ENCODE measurements at places on chromosomes 4 and X.
A peak's percentile ranks its signal among the peaks of the same experiment; 100 is the strongest.

DNA sequence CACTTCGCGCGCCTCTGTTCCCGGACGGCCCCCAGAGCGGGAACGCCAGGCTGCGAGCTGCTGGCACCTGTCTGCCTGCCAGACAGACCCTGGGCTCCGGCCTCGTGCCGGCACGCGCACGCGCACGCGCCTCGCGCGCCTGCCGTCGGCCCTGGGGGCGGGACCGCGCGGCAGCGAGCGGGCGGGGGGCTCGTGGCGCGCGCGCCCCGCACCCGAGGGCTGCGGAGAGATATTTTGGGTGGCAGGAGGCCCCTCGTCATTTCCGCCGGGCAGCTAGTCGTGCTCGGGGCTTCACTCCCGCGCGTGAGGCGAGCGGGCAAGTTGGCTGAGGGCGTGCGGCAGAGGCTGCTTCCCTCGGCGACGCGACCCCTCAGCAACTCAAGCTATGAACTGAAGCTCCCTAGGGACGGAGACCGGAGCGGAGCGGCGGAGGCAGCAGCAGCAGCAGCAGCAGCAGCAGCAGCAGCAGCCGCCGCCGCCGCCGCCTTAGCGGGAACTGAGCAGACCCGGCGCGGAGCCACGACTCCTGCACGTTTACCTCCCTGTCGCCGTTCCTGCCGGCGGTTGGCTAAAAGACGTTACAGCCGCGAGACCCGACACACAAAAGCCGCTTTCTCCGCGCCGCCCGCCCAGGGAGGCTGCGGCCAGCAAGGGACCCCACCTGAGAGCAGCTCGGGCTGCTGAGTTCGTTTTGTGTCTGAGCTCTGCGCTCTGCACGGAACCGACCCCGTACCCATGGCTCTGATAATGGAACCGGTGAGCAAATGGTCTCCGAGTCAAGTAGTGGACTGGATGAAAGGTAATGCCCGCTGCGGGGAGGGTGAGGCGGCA, at the start of gene CNKSR2:
CNKSR2 (plus strand) TSS at position 256 of the 831 bp plus-strand sequence; CDS start at position 736, 480 bp downstream.
- DNase-seq = peak; percentile 22

DNA sequence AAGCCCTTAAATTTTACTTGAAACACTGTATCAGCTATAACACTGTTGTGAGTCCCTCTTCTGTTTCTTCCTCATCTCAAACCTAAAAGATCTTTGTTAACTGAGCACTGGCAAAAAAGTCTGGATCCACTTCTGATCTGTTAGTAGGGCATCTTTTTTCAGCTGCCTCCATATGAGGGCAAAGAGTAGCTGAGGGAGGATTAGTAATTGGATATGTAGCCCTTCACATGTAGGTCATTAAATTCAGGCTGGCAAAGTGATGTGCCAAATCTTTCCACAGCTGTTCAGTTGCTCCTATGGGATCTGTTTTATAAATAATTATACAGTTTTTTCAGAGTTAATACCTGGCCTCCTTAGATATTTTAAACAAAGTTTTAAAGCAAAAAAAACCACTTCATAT, 1.1 kb upstream of the TRMT10A start:
- no peak for DNase-seq

GRCh38 chr4:183130328-183131155, 31.5 kb downstream of the WWC2 start:
- no peak for DNase-seq

DNA sequence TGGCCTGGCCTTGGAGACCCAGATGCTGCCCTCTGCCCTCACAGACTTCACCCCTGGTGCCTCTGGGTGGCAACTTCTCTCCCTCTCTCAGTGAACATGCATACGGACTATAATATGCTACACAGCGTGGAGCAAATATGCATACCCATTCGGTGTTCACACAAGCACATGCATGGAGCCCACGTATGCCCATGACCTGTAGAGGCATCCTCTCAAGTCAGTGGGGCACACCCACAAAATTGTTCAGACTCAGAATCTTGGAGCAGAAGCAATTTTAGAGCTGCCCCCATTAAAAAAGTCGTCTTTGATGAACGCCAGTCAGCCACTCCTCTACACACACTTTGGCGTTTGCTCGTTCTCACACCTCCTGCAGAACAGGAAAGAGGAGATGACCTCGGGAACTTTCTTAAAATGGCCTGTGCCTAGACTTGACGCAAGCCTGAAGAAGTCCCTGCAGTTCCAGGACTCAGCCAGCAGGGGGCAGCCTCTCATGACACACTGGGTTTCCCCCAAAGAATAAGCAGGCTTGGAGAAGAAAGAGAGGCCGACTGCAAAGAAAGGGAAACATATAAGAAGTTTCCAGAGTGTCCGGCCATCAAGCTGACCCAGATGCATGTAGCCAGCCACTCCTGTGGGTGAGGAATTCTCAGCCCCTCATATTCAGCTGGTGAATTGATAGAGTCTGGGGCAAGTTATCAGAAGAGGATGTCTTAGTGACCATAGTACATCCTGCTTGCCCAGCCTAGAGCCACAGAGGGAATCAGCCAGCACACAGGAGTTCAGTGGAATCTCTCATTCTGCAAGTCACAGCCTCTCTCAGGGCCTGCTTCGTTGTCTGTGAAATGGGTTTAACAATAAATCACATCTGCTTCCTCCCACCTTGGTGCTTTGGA, 17.3 kb downstream of the APLN start:
- DNase-seq = peak; percentile 56

- DNase-seq = no peak
Observed at GRCh38 chrX:45540181-45540580, 339.5 kb upstream of the DIPK2B start.

Measured in D721Med (cell line).